ENCODE measurements at places on chromosomes 2 and 18.

DNA sequence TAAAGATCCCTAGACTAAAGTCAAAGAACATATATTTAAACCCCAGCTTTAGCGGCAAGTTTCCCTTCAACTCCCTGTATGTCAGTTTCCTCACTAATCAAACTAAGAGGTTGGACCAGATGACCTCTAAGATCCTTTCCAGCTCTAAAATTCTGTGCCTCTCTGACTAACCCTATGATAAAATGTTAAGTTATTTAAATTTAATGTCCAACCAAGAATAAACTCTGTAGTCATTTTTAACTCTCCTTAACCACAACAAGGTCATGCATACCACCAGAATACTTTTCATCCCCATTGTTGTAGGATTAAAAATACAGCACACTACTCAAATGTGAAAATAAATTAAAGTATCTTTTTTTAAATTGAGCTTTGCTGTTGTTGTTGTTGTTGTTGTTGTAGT lies 5.2 kb upstream of the PDE1A start:
- no peak for DNase-seq

DNA sequence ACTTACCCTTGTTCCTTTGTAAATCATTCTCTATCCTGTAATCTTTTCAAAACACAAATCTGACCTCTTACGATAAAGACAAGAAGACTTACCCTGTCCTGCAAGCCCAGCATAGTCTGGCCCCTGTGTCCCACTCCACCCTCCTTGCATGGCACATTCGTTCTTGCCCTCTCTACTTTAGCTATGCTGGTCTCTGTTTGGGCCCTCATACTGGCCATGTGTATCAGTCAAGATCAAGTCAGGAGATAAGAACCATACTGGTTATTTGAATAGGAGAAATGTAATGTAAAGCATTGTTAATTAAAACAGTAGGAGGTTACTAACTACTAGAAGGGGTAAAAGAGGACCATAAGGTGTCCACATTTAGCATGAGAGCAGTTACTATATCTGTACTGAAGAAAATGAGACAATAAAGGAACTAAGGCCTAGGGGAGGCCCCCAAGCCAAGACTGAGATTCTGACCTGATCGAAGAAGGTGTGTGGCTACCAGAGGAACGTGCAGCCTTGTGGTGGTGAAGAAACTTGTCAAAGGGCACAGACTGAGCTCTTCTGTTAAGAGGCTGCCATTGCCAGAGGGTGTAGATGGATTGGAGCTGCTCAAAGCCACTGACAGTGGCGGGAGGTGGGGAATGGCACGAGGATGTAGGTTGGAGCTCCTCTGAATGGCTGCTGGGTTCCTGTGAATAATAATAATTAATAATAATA lies 80.8 kb downstream of the KCTD18 start:
- no peak for DNase-seq

DNA sequence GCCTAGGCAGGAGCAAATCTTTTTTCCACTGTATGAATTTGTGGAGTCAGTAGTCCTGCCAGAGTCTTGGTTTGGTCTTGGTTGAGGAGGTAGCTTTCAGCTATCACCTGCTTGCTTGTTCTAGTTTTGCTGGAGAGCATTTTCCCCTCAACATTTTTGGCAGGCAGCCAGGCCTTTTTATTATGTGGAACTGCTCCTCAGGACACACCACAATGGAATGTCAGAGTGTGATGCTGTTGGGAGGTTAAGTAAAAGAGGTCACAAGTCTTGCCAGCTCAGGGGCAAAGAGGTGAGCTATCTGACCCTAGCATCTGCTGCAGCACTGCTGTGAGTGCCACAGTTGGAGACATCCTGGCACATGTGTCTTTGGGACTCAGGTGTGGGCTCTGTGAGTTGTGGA lies 258.0 kb downstream of the CNTNAP5 start:
- no peak for DNase-seq

DNA sequence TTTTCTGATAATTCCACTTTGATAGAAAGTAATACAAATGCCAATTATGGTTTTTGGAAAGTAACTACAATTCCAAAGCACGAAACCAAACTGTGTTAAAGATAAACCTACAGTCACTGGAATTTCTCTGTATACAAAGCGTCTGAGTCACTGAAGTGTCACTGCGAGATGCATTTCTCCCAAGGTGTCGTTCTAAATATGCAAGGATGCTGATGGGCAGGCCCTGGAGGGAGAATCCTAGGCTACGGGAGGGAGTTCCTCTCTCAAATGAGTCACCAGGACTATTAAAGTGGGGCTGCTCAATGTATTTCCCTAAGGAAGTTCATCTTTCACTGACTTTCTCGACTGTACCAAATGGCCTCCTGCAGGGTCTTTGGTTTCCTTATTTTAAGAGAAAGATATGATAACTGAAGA lies 163.8 kb upstream of the STK17B start:
- no peak for DNase-seq

GRCh38 chr2:98704499-98705332 lies 26.2 kb downstream of the MGAT4A start:
- no peak for DNase-seq

DNA sequence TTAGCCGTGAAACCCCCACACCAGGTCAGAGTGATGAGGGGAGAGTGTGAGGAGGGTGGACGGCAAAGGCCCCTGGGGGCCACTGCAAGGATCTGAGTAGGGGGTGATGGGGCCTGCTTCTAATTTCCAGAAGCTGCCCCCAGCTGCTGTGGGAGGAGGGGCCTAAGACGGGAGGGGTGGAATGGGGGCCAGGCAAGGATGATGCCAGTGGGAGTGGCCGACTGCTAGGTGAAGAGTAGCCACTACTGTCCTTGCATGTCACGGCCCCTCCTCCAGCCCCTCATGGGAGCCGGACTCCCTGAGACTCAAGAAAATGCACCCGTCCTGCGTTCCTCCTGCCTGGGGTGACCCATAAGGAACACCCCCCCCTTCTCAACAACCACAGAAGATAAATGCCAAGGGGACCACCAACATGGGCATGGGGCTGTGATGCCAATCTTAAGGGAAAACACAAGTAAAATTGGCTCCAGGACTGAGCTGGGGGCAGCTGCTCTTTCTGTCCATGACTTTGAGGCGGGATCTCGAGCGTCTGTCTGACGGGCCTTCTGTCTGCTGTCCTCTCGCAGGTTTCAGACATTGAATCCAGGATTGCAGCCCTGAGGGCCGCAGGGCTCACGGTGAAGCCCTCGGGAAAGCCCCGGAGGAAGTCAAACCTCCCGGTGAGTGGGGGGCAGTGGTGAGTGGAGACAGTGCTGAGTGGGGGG lies 24.2 kb upstream of the PRLH start:
- DNase-seq: no peak

DNA sequence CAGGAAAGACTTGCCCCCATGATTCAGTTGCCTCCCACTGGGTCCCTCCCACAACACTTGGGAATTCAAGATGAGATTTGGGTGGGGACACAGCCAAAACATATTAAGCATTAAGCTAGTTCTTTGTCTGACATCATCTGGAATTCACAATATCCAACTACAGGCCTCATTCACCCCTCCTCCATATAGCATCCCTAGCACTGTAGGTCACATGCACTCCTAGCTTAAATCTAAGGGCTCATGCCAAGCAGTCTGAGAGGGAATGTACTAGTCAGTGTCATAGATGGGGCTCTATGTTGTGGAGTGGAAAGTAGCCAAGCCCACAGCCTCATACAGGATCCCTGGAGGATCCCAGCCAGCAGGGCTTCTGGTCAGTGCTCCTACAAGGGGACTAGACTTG lies 92.1 kb downstream of the IRS1 start:
- no peak for DNase-seq
